Inflammatory macrophage treated with lipopolysaccharide for 4 hours (primary cell): ENCODE measurements at places on chromosomes 3 and 15.

DNA sequence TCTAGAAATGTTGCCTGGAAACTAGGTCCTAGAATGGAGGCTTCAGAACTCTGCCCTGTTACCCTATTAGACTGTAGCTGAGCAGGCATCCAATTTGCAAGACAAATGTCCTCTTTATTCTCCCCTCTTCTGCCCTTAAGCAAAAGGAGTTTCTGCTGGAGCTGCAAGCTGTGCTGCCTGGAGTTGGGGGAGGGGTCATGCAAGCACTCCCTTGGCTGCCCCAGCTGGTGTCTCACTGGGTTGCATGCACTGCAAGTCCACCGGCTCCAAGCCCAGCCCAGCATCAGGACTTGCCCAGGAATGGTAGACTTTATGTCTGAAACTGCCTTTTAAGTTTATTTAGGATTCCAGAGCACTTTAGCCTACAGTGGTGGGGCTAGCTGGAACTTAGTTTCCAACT lies 15.7 kb upstream of the RBP2 start:
- DNase-seq = no peak

GRCh38 chr3:158846803-158847451 lies 45.1 kb downstream of the MFSD1 start:
- peak; percentile 53 for DNase-seq

- DNase-seq = no peak
Observed at GRCh38 chr3:50435371-50436113, 67.9 kb downstream of the CACNA2D2 start.

GRCh38 chr3:55615694-55616295 lies 128.7 kb upstream of the WNT5A start:
- DNase-seq = peak; percentile 90

GRCh38 chr3:186640473-186640818 lies 247 bp downstream of the FETUB start:
- no peak for DNase-seq

DNA sequence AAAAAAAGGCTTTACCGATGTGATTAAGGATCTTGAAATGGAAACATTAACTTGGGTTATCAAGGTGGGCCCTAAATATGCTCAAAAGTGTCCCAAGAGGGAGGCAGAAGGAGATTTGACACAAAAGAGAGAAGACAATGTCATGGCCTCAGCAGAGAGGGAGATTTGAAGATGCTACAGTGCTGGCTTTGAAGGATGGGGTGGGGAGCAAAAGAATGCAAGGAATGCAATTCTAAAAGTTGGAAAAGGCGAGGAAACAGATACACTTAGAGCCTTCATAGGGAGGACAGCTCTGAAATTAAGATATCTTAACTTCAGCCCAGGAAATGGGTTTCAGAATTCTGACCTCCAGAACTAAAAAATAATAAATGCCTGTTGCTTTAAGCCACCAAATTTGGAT lies 314.5 kb upstream of the CCDC54 start:
- no peak for DNase-seq

GRCh38 chr3:10563396-10563795 lies 58.0 kb upstream of the ATP2B2 start:
- DNase-seq = no peak

DNA sequence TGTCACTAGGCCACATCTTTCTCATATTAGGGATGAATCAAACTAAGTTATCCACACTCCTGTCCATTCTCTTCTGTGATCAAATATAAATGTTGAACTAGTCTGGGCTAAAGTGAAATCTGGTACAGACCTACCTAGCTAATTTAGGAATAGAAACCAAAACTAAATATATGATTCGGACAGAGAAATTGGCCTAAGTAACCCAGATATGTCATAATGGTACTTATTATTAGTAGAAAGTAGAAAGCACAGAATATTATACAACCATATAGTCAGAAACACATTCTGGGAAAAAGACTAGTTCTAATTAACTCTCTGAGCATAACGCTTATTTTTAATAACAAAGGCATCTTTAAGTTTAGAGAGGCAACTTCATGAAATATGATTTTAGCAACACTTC lies 389.0 kb downstream of the LSAMP start:
- DNase-seq = no peak

- DNase-seq = no peak
Observed at GRCh38 chr15:66356077-66356358, 467 bp downstream of the TIPIN start.

DNA sequence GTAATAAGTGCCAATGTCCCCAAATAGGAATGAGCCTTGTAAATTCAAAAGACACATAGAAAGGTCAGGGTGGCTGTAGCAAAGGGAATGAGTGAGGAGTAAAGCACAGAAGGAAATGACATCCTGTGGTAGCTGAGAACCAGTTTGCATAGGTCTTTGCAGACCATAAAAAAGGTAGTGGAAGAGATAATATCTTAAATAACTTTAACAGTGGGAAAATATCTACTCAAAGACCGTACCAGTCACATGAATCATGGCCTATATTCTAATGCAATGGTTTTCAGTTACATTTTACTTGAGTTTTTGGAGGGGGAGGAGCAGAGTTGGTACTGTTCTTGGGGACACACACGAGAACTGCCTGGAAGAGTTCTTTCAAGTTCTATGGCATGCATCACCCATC lies 297.3 kb upstream of the ADAMTS9 start:
- DNase-seq = no peak

GRCh38 chr3:11155341-11156025 lies 1.2 kb downstream of the HRH1 start:
- DNase-seq = peak; percentile 40

- DNase-seq = no peak
Observed at GRCh38 chr3:58215317-58216025, 4.7 kb upstream of the DNASE1L3 start.

- DNase-seq = no peak
Observed at GRCh38 chr3:114446600-114446999, 152.8 kb downstream of the TIGIT start.

DNA sequence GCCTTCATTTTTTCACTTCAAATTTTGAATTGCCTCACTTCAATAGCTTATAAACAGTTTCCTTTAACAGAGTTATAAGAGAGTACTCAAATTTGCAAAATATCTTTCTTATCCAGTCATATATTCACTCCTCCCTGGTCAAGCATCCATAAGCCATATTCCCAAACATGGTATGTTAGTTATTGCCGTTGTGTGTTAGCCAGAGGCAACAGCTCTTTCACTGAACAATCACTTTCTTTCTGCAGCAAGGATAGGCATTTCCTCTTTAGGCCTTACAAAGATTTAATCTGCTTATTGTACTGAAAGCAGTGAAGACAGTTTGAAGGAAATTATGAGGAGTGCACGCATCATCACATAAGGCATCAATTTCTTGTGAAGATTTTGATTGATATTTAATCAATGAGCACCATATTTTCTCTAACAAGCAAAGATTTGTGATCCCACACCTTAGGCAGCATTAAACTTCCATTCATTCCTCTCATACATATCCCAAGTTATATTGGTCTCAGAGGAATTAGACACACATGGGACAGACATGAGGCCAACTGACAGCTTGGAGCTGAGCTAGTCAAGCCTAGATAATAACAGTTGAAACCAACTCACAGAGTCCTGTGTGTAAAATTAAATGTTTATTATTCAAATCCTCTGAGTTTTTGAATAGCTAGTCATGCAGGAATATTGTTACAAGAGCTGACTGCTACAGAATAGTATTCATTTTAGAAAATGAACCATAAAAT lies 80.0 kb upstream of the EPHA6 start:
- DNase-seq = no peak

- peak; percentile 66 for DNase-seq
Observed at GRCh38 chr3:121883507-121883906, 10.7 kb upstream of the SLC15A2 start.

GRCh38 chr3:50015918-50016317 lies 72.8 kb upstream of the RBM5 start:
- DNase-seq = no peak

GRCh38 chr3:124886168-124887056 lies 753 bp downstream of the ITGB5 start:
- peak; percentile 49 for DNase-seq

- peak; percentile 69 for DNase-seq
Observed at GRCh38 chr3:46242120-46242519, at the start of gene CCR3. Gene CCR3, plus strand, starts transcription at chr3:46242460. Its CDS starts 22,699 bp downstream, at chr3:46265159.

DNA sequence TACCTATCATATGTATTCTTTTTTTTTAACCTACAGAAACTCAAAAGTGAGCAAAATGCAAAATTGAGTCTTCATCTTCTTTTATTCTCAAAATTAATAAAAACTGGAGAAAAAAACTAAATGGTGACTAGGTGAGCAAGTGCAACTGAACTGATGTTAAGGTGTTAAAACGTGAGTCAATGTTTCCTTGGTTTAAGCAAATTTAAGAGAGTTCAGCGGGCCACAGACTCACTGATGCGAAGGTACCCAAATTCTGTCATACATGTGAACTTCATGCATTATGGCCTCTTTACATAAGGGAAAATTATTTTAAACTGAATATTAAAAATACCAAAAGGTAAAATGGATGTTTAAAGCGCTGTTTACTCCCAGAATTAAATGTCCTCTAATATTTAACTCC lies 206.6 kb downstream of the FOXP1 start:
- no peak for DNase-seq

GRCh38 chr3:12149029-12149428 lies 9.7 kb downstream of the TIMP4 start:
- no peak for DNase-seq

DNA sequence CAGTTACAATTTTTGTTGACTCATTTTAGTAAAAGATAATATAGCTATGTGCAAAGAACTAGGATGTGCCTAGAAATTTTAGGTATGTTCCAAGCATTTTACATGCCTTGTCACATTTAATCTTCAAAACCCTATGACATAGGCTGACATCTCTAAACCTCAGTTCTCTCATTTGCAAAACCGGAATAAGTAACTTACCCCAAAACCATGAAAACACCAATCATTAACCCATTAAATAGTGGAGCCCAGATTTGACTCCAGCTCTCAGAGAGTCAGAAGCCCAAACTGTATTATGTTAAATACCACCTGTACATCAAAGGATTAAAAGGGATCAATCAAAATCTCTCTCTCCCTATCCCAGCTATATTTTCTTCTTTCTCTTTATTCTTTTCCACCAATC lies 36.6 kb downstream of the GSK3B start:
- no peak for DNase-seq

- DNase-seq = no peak
Observed at GRCh38 chr3:64133987-64134386, 91.3 kb downstream of the PRICKLE2 start.

DNA sequence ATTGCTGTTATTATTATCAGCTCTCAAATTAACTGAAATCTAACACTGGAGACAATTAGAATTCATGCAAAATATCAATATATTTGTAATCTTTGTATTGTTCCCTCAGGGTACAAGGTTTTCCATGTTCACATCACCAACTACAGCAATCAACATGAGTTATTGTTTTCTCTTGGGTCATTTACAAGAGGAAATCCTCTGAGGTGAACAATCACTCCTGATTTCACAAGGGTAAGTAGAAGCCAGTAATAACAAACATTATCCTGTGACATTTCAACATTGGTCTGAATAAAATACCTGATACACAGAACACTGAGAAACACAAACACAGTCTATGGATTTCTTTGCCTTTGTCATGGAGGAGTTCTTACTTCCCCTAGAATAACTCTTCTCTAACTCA lies 174.0 kb downstream of the SUCNR1 start:
- DNase-seq = no peak

DNA sequence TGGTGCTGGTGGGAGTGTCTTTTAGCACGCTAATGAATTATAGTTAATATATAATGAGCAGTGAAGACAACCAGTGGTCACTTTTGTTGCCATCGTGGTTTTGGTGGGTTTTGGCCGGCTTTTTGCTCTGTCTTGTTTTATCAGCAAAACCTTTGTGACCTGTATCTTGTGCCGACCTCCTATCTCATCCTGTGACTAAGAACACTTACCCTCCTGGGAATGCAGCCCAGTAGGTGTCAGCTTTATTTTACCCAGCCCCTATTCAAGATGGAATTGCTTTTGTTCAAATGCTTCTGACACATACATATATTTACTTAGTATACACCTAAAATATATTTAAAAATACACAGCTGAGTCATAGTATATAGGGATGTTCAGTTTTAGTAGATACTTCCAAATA lies 770.3 kb downstream of the PDCD6IP start:
- DNase-seq = no peak

GRCh38 chr15:76058714-76059319 lies 968 bp upstream of the TMEM266 start:
- peak; percentile 52 for DNase-seq

- no peak for DNase-seq
Observed at GRCh38 chr15:68774120-68774519, 46.6 kb downstream of the ANP32A start.

- DNase-seq = no peak
Observed at GRCh38 chr15:47577461-47577860, 139.8 kb upstream of the SEMA6D start.

- DNase-seq = peak; percentile 67
Observed at GRCh38 chr3:16482770-16483531, 30.5 kb downstream of the RFTN1 start.

GRCh38 chr15:33693166-33693800 lies 275.0 kb upstream of the CHRM5 start:
- DNase-seq = no peak
